ENCODE measurements at places on chromosomes 5 and 9.

GRCh38 chr5:142221091-142221860 lies 103.5 kb downstream of the SPRY4 start:
- DNase-seq, result no peak

DNA sequence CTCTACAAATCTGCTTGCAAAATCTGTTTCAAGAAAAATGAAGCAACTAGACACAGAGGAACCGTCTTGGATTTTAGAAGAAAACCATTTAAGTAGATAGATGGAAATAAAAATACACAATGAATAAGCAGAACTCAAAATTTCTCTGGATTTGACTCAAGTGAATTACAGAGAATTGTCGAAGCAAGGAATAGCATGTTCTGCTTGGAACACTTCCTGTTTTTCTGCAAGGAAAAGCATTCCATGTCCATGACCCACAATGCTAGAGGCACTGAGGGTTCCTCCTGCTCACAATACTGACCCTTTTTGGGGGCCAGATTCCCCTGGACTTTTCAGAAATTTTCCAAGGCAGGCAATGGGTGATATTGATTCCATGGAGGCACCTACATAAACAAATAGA lies 29.8 kb downstream of the PRUNE2 start:
- DNase-seq, result no peak

- DNase-seq, result no peak
Measured at GRCh38 chr9:104575456-104575855, 6.5 kb downstream of the OR13C8 start.

DNA sequence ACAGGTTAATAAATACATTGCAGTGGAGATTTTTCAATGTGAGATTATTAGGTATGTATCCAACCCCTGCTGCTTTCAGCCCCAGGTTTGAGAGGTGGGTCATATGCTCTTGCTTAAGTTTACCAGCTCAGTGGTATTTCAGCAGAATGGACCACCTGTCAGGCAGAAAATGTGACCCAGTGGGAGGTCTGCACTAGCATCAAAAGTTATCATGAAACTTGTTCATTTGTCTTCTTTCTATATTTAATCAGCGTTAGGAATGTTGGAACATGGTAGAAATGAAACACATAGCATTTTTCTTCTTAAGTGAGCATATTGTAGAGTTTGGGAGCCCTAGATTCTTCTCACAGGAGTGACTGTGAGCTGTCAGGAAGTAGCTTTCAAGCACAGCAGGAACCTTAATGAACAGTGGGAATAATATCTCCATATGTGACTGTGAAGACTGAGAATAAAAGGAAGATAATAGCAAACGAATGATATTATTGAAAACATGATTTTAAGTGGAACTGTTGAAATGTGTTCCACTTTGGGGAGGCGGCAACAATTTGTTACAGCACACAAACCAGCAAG lies 596.9 kb upstream of the CDH6 start:
- no peak for DNase-seq

- no peak for DNase-seq
Measured at GRCh38 chr9:112793213-112793810, 42.8 kb downstream of the SNX30 start.

Measured in NCI-H1417 treated with DMSO at 0.1 percent for 48 hours (cell line).